ENCODE measurements at places on chromosomes 6 and 20.

DNA sequence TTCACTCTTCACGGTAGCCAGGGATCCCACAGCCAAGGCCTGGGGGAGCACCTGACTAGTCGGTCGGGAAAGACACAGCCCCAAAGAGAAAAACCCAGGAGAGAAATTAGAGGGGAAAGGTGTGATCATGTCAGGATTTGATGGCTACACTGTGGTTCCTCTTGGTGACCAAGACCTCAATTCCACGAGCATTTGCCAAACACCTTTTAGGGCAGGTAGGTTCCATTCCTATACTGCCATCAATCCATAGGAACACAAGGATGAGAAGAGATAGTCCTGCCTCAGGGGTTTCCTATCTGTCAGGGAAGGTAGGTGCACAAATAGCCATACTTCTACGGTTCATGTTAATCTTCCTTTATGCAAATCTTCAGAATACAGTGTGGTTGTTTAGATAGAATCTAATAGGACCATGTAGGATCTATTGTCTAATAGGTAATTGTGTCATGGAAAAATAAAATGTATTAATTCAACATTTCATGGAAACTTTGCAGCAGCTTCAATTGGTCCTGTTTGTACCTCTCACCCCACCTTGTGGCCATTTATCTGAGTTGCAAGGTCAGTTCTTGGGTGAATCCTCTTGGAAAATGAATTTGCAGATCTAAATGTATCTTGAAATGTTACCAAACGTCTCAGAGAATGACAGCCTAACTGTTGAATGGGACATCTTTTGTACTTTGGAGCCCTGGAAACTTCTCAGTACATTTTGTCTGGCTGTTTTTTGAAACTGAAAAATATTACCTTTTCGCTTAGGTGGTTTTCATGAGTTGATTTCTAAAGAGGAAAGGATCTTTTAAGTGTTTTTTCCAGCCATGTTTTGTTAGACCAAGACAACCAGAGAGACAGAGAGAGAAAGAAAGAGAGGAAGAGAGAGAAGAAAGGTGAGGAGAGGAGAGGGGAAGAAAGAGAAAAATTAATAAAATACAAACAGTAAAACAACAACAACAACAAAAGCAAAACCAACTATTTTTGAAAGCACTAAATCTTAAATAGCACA lies 33.7 kb upstream of the IYD start:
- no peak for DNase-seq

DNA sequence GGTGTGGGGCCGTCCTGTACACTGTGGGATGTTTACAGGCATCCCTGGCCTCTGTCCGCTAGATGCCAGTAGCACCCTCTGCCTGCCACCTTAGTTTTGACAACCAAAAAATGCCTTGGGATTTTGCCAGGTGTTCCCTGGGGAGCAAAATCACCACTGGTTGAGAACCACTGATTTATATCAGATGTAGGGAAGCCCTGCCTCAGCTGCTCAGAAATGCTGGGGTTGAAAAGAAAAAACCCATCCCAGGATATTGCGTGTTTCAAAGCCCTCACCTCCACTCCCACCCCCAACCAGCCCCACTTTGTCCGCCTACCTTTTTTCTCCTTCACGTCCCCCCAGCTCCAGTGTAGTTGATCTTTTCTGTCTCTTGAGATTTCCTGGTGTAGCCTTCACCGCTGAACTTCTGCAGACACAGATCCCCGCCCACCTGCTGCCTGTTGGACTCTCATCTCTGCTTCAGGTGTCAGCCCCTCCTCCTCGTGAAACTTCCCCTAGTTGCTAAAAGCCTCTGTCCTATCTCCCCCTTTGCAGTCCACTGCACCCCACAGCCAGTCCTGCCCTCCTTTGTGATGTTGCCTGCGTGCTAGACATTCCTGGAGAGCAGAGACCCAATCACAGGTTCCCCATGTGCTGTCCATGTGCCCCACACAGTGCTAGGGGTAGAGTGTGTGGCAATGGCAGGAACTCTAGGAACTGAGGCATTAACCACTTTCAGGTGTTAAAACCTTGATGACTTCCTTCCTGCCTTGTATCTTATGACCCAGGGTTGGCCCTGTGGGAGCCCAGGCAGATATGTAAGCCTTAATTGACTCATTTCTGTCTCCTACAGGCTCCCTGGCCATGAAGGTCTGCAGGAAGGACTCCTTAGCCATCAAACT lies 98.9 kb downstream of the TBC1D7 start:
- DNase-seq, result no peak

GRCh38 chr20:31505903-31506302 lies 8.3 kb upstream of the HM13 start:
- DNase-seq, result no peak

GRCh38 chr6:93416571-93417420 lies 2.6 kb downstream of the EPHA7 start:
- peak; percentile 33 for DNase-seq

- no peak for DNase-seq
These were observed 251.2 kb upstream of the MOCS1 start for GRCh38 chr6:40185486-40185885.

- no peak for DNase-seq
These were observed 33.7 kb downstream of the SRSF3 start for GRCh38 chr6:36627801-36628246.

GRCh38 chr6:6788394-6789032 lies 200.0 kb downstream of the LY86 start:
- no peak for DNase-seq

- no peak for DNase-seq
These were observed 176.5 kb downstream of the CENPW start for GRCh38 chr6:126516411-126516810.

- DNase-seq, result no peak
These were observed 9.3 kb upstream of the EEF1A2 start for GRCh38 chr20:63508072-63508768.

GRCh38 chr20:1450926-1451491 lies 15.6 kb downstream of the NSFL1C start:
- DNase-seq, result no peak

DNA sequence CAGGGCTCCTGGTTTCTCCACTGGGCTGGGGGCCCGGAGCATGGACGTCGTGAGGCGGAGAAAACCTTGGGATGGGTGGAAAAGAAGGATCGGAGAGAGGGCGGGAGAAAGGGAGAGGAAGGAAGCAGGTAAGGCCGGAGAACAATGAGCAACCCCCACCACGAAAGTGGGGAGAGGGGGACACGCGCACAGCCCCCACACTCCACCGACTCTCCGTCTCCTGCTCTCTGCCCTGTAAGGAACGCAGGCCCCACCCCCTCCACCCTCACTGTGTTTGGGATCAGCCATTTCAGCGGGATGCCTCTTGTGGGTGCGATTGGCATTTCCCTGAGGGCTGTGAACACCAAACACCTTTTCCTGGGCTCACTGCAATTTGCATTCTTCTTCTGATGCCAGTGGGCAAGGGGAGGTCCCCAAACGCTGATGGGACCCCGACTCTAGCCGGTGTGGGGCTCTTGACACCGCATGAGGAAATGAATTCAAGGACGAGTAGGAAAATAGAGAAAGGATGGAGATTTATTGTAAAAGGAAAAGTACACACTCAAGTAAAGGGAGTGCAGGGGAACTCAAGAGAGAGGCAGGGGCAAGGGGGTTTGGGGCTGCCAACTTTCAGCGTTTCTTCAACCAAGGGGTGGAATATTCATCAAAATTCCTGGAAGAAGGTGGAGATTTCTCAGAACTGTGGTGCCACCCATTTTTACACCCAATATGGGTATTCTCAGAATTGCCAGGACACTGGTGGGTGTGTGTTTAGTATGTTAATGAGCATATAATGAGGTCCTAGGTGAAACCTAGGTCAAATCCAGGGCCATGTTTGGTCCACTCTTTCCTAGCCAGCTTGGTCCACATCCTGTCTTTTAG lies 13.1 kb upstream of the RAET1L start:
- DNase-seq, result no peak

GRCh38 chr6:78911218-78911940 lies 44.0 kb downstream of the IRAK1BP1 start:
- DNase-seq, result no peak

DNA sequence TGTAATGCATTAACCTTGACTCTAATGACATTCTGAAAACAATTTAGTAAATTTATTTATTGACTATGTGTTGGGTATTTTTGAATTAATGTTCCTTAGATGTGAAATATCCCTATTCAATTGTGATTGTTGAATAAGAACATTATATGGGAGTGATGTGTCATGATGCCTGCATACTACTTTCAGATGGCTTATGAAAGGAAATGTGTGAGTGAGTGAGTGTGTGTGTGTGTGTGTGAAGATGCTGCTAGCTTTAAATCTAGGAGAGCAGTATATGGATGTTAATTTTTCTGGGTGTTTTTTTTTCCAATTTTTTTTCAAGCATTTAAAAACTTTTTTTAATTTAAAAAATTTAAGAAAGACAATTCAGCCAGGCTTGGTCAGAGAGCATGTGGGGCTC lies 32.5 kb upstream of the NT5E start:
- no peak for DNase-seq

DNA sequence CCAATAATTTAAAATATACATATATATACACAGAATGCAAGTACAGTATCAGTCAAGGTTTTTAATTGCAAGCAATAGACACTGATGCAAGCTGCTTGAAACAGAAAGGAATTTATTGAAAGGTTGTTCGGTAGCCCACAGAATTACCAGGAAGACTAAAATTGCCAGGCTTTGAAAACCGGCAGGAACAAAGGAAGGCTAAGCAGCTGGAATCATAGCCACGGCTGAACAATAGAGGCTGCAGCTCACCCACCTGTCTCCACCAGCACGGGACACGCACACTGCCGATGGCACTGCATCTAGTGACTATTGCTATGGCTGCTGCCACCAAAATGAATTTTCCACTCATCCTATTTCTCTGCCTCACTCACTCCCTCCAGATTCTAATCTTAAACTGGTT lies 22.0 kb upstream of the L3MBTL3 start:
- no peak for DNase-seq

DNA sequence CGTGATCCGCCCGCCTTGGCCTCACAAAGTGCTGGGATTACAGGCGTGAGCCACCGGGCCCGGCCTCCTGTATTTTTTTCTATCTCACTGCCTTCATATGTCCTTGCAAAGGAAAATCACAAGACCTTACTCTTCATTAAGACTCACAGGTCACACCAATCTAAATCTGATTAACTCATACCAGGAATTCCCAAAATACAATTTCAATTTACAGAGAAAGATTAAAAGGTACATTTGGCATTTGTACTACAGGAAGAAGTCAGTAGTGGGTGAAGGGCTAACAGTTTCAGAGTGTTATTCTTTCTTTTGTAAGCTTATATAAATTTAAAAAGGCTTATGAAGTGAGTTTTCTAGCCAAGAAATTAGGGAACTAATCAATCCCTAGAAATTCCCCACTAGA lies 87.4 kb downstream of the GPR63 start:
- no peak for DNase-seq

DNA sequence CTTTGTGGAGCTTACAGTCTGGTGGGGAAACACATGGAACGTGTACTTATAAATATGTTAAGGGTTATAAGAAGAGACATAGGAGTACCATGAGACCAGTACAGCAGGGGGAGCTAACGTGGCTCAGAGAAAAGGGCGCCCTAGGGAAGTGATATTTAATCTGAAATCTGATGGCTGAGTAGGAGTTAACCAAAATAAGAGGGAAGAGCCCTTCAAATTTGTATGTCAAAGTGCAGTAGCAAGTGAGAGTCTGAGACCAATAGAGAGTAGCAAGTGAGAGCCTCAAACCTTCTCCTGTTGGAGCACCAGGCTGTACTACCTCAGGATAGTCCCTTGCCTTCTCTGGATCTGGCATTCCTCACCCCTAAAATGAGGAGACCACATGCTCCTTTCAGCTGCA lies 6.1 kb upstream of the PKIG start:
- no peak for DNase-seq

DNA sequence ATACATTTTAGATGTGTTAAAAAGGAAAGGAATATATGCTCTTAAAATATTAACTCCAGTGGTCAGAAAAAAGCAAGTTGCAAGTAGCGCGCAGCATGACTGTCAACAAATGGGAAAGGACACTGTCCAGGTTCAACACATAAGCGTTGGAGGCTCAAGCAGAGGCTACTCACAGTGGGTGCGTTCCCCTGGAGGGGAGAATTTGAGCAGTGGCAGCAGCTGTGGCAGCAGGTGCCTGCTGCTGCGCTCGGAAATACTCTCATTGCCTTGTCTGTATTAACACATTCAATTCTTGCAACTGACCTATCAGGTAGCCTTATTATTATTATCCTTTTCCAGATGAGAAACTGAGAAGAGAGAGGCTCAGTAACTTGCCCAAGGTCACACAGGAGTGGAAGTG lies 21.9 kb upstream of the CCN6 start:
- DNase-seq, result no peak

GRCh38 chr6:27668442-27669294 lies 195.8 kb upstream of the ZNF184 start:
- no peak for DNase-seq

GRCh38 chr6:125818772-125819260 lies 28.1 kb downstream of the NCOA7 start:
- DNase-seq, result no peak

DNA sequence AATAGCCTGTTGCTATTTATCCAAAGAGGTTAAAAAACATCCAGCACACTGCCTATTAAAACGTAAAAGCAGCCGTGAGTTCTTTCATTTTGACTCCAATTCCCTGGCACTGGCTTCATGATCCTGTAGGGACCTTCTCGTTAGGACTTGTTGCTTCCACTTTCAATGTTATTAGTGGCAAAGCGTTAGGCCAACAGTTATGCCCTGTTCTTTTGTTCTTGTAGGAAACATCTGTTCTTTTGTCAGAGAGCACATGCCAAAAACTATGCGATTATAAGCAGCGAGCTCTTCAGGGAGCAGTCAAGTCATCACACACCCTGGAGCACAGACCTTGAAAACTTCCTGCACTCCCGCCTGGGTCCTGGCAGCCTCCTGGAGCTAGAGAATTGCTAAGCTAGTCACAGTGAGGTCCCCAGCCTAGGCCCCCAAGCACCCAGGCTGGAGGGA lies 609.5 kb upstream of the ARID1B start:
- DNase-seq, result no peak

DNA sequence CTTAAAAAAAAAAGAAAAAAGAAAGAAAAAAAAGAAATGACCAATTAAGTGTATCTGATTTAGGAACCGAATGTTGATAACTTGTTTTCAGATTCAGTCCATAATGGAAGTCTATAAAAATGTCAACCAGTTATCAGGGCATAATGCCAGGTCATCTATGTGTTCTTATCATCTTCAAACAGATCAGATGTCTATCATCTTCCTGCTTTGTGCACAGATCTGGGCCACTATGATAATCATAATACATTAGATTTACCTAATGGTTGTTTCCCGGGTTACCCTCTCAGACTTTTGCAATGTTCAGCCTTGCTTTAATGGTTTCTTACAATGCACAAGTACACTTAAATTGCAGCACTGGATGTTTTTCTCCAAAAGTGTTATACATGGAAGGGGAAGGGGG lies 100.6 kb downstream of the NKAIN2 start:
- DNase-seq, result no peak

- DNase-seq, result no peak
These were observed 6.4 kb upstream of the MICAL1 start for GRCh38 chr6:109461733-109462526.

GRCh38 chr6:38322138-38322537 lies 317.6 kb downstream of the BTBD9 start:
- DNase-seq, result no peak

GRCh38 chr20:2089447-2089846 lies 12.2 kb upstream of the STK35 start:
- no peak for DNase-seq
